Activated T-helper 1 cell treated with anti-CD3 and anti-CD28 coated beads, Interleukin-12 subunit alpha, Interleukin-12 subunit beta, Interleukin-2, Interleukin-4 antibody, amounts not matched to agents 30 ng/mL and 10 ng/mL and 1 ng/mL, durations not matched to agents 14 hours and 24 hours and 36 hours (primary cell): ENCODE measurements at places on chromosomes 12 and 14.

- DNase-seq: no peak
These were observed 118.8 kb upstream of the PARP11 start for GRCh38 chr12:3991798-3992580.

DNA sequence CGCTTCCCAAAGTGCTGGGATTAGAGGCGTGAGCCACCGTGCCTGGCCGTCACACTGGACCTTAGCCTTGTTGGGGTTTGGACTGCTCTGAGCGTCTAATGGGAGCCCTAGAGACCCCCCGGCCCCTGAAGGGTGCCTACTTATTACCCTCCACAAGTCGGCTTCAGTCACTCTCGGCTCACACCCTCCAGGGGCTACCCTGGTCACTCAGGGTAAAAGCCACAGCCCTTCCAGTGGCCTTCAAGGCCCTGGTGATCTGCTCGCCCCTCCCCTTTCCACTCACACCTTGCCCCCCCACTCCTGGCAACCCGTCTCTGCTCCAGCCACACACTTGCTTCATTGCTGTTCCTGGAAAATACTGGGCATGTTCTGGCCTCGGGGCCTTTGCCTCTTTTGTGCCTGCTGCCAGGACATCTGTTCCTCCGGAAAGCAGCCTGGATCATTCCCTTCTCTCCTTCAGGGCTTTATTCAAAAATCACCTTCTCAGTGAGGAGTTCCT is 3.6 kb upstream of the MORN3 start:
- no peak for DNase-seq

DNA sequence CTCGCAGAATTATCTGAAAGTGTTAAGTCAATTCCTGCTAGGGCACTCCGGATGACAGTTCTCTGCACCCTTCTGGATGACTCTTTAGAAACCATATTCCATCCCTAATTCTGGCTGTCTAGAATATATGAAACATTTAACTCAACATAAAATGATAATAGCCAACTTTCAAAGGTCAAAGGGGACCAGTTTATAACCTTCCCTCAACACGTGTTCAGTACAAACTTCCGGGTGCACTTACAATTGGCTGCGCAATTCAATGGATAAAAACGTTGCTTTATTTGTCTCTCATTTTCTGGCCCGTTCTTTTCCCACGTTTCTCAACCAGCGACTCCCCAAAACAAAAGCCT is 1.3 kb downstream of the SBNO1 start:
- no peak for DNase-seq

DNA sequence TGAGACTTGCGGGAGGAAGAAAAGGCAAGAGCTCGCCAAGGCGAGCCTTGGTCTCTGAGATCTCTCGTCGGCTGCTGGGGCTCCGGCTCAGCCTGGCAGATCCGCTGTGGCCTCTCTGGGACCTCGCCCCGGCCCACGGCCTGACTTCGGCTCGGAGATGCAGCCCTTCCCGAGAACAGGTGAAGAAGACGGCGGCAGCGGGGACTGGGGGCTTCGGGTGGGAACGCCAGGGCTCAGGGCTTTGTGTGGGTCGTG is 6.0 kb upstream of the HOXC9 start:
- DNase-seq: no peak

- no peak for DNase-seq
These were observed 125.6 kb downstream of the RGS6 start for GRCh38 chr14:72057701-72058285.

DNA sequence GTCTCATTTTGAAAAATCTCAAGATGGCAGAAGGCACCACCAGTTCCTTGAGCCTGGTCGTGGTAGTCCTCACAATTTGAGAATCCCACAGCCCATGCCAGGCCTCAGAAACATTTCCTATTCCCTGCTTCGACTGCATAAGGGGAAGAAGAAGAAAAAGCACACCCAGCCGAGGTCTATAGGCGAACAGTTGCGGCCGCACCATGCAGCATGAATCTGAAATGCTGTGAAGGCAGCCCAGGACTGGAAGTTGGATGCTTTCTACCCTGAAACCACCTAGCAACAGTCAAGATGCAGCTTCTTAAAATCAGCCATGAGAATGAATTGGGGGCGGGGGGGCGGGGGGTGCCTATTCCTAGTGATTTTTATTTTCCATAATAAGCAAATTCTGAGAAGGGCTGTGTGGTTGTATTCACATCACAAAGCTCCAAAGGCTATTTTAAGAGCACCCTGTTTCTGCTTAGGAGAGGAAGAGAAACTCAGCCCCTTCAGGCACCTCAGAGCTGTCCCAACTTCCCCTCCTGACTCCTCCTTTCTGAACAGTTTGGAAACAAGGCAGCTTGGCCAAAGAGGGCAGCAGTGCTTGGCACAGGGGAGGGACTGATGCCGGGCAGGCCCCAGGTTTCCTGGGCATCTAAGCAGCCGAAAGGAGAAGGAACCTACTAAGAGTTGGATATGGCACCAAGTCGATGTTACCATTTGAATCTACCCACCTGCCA is 172.5 kb upstream of the FOXN3 start:
- DNase-seq: no peak

DNA sequence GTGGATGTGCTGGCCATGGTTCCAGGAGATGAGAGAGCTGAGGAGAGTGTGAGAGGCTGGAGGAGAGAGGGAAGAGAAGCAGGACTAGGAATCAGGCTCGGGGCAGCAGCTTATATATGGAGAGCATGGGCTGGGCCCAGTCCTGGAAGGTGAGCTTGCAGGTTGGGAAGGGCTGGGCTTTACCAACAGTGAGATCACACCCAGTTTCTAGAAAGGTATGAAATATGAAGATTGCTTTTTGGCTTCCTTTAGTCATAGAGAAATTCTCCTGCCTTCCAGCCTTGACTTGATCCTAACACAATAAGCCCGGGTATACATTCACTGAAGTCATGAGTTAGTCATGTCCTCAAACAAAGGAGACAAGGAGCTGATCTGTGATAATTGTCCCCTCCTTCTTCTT is at the start of gene KRT6A:
Gene KRT6A, minus strand, starts transcription at position 86 of the 400 bp plus-strand sequence. Its CDS starts 69 bp downstream, at position 17.
- no peak for DNase-seq

DNA sequence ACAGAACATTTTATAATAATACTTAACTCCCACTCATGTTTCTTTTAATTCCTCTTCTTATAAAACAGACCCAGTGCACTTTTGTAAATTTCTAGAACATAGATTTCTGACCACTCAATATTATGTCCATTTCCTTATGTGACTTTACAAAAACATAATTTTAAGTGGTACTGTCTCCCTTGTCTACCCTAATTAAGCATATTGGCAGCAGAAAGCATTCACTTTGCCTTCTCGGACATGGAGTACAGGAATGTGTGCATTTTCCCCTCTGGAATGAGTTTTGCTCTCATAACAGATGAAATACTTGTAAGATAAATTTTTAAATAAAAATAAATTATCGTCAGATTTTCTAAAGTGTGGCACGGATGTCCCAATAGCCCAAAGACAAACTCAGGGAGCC is 129.5 kb upstream of the MDM1 start:
- no peak for DNase-seq

GRCh38 chr14:71452539-71452938 is 479.7 kb upstream of the RGS6 start:
- DNase-seq: no peak

- DNase-seq: no peak
These were observed 32.9 kb downstream of the MIPOL1 start for GRCh38 chr14:37230551-37231194.

DNA sequence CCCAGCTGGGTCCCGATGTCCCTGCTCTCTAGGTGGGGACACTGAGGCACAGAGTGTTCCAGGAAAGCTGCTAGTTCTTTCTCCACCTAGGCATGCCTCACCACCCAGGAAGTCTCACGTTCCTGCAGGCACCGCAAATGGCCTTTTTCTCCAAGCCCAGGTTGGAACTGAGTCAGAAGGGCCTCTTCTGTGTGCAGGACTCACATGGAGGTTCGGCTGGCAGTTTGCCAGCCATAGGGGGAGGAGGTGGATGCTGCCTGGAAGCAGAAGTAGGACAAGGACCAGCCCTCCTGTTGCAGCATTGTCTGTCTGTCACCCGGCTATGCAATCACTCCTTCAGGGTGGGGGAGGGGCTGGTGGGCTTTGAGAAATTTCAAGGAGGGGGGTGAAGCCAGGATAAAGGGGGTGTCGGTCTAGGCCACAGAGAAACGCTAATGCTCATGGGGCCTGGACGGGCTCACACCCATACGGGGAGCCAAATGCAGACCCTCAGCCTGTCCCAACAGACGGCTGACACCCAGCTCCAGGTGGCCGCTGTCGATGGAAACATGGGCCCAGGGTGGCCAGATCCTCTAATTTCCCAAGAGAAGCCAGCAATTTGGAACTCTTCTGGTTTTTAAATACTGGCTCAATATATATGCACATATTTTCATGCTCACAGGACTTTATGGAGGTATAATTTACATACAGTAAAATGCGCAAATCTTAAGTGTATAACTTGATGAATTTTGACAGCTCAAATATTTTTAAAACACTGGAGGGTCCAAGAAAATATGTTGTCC is 120.5 kb downstream of the PHETA1 start:
- no peak for DNase-seq

GRCh38 chr12:110836291-110836690 is 10.5 kb upstream of the CCDC63 start:
- DNase-seq: no peak

GRCh38 chr14:37985826-37986470 is 221.8 kb upstream of the SSTR1 start:
- peak; percentile 17 for DNase-seq

GRCh38 chr12:2112401-2112800 is 59.6 kb downstream of the CACNA1C start:
- DNase-seq: no peak

GRCh38 chr12:1794440-1795090 is 25.8 kb upstream of the LRTM2 start:
- DNase-seq: no peak

DNA sequence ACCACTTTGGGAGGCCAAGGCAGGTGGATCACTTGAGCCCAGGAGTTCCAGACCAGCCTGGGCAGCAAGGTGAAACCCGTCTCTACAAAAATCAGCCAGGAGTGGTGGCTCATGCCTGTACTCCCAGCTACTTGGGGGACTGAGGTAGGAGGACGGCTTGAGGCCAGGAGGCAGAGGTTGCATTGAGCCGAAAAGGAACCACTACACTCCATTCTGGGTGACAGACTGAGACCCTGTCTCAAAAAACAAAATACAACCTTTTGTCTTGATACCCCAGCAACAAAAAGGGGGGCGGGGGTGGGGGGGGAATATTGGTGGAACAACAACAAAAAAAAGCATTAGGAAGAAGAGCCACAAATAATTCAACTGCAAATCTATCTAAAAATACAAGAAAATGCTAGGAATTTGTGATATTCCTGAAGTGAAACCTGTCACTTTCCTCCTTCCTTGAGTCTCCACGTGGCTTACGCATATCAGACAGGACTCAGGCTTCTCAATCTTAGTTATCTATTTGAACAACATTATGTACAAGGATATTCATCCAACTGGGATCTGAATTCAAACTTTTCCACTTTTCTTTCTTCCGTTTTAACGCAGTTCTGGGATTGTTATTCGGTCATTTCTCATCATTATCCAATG is 1.3 kb downstream of the R3HDM2 start:
- DNase-seq: no peak

GRCh38 chr12:3746758-3747157 is 6.2 kb downstream of the CRACR2A start:
- no peak for DNase-seq
